ENCODE measurements at places on chromosomes 4 and X. TPM values are rescaled to one million over a fixed set of nuclear protein-coding genes. Genes with fewer than 3 reads are reported as not detected.

The RTL3 gene
- 1.1 TPM for total RNA-seq

- H3K4me3 ChIP-seq = no peak overlapping the region
- peak; percentile 20 for DNase-seq
- H3K27me3 ChIP-seq = peaks cover 17% of the 10 kb centered on the region
- H3K4me1 ChIP-seq = no peaks in the 10 kb centered on the region
- H3K27ac ChIP-seq = no peak overlapping the region
Observed at GRCh38 chr4:185764876-185765275, 47.1 kb downstream of the SORBS2 start.

DNA sequence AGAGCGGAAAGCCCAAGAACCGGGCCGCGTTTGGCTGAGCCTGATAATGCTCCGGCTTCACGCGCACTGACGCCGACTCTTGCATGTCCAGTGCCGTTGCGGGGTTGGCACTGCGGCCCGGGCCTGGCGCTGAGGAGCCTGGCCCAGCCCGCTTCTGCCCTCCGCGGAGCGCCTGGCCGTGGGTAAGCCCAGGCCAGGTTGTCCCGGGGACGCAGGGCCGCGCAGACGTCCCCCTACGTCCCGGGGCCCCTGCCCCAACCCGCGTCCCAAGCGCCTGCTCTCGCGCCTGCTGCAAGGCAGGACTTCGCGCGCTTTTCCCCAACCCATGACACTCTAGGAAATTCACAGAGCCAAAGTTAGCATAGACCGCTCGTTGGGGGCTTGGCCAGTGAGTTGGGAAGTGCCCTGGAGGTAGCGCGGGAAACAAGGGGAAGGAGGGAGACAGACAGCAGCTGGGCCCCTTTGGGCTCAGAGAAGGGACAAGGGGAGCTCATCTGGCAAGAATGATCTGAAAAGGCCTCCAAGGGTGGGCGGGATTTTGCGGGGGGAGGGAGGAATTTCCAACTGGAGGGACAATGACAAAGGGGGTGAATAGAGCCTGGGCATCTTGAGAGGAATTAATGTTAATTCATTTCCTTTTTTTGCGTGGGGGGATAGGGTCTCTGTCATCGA, 665 bp upstream of the LRPAP1 start:
- H3K4me1 ChIP-seq = peaks cover 10% of the 10 kb centered on the region
- peak overlapping the region; percentile 41 for H3K4me3 ChIP-seq
- H3K36me3 ChIP-seq = peaks cover 8% of the 10 kb centered on the region
- no peak overlapping the region for H3K27ac ChIP-seq

- no peak for DNase-seq
- no peak overlapping the region for H3K4me3 ChIP-seq
- H3K27ac ChIP-seq = no peak overlapping the region
- no peaks in the 10 kb centered on the region for H3K27me3 ChIP-seq
- H3K36me3 ChIP-seq = no peaks in the 10 kb centered on the region
Observed at GRCh38 chr4:94477227-94477626, 25.5 kb downstream of the PDLIM5 start.

- H3K27ac ChIP-seq = no peak overlapping the region
- peaks cover 16% of the 10 kb centered on the region for H3K27me3 ChIP-seq
- DNase-seq = no peak
- no peak overlapping the region for H3K4me3 ChIP-seq
- H3K4me1 ChIP-seq = no peaks in the 10 kb centered on the region
- no peaks in the 10 kb centered on the region for H3K36me3 ChIP-seq
Observed at GRCh38 chr4:4349867-4350266, 37.0 kb upstream of the NSG1 start.

The VEGFD gene
- under 0.01 TPM for total RNA-seq

GRCh38 chr4:88242144-88242543, 42.2 kb downstream of the PPM1K start:
- no peak for DNase-seq
- no peak overlapping the region for H3K4me3 ChIP-seq
- H3K36me3 ChIP-seq = no peaks in the 10 kb centered on the region

- H3K4me1 ChIP-seq = no peaks in the 10 kb centered on the region
- DNase-seq = no peak
- peaks cover 21% of the 10 kb centered on the region for H3K27me3 ChIP-seq
- no peak overlapping the region for H3K4me3 ChIP-seq
- no peak overlapping the region for H3K27ac ChIP-seq
Observed at GRCh38 chr4:3262208-3263052, 13.5 kb downstream of the MSANTD1 start.

GRCh38 chr4:1401409-1402020, 4.7 kb downstream of the NKX1-1 start:
- peaks cover 62% of the 10 kb centered on the region for H3K27me3 ChIP-seq
- H3K36me3 ChIP-seq = no peaks in the 10 kb centered on the region
- H3K27ac ChIP-seq = no peak overlapping the region

The SHISA3 gene
- under 0.01 TPM for total RNA-seq

- H3K4me3 ChIP-seq = no peak overlapping the region
- H3K27me3 ChIP-seq = no peaks in the 10 kb centered on the region
- peak; percentile 35 for DNase-seq
- H3K36me3 ChIP-seq = no peaks in the 10 kb centered on the region
- H3K4me1 ChIP-seq = peaks cover 2% of the 10 kb centered on the region
- H3K27ac ChIP-seq = no peak overlapping the region
Observed at GRCh38 chr4:54872261-54872660, 214.5 kb downstream of the KIT start.

DNA sequence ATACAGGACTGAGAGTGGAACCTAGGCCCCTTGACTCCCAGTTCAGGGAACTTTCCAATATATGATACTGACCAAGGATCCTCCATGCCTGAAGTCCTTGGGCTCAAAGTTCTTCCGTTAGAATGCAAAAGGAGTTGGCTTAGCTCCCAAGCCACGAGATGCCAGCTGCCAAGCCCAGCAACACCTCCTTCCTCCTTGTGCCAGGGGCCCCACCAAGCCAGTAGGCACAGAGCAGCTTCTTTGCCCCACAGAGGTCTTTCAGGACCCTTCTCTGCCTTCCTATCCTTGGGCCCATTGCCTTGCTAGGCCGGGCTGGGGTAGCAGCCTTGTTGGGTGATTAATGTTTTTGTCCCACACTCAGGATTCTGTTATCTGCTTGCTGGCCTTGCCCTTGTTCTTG, 105.6 kb downstream of the EFNB1 start:
- peaks cover 18% of the 10 kb centered on the region for H3K4me1 ChIP-seq
- no peaks in the 10 kb centered on the region for H3K36me3 ChIP-seq
- DNase-seq = no peak

The MSX1 gene
- total RNA-seq = 1.1 TPM

- no peak overlapping the region for H3K4me3 ChIP-seq
- no peaks in the 10 kb centered on the region for H3K36me3 ChIP-seq
- no peak overlapping the region for H3K27ac ChIP-seq
Observed at GRCh38 chrX:39650768-39651347, 446.9 kb downstream of the BCOR start.

- H3K4me3 ChIP-seq = no peak overlapping the region
- H3K4me1 ChIP-seq = peaks cover 5% of the 10 kb centered on the region
- no peaks in the 10 kb centered on the region for H3K27me3 ChIP-seq
- H3K27ac ChIP-seq = no peak overlapping the region
Observed at GRCh38 chr4:41728573-41728913, 20.0 kb downstream of the PHOX2B start.

DNA sequence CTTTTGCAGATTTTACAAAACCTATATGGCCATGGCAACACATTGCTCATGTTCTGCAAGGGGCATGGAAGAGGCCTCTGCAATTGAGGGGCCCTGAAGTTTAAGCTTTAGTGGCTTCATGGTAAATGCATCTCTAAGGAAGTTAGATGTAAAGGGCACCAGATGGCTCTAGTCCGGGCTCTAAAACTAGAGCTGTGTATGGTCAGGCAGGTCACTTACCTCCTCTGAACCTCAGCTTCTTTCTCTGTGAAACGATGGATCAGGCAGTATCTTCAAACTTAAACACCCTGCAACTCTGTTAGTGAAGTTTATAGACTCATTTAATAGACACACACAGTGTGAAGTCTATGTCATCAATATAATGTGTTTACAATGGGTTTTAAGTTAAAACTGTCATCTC, 10.0 kb downstream of the MAGEB17 start:
- no peak overlapping the region for H3K27ac ChIP-seq
- H3K4me3 ChIP-seq = no peak overlapping the region
- H3K4me1 ChIP-seq = no peaks in the 10 kb centered on the region

GRCh38 chr4:15719506-15719905, 16.6 kb downstream of the BST1 start:
- H3K27ac ChIP-seq = no peak overlapping the region
- no peaks in the 10 kb centered on the region for H3K27me3 ChIP-seq
- DNase-seq = no peak
- H3K4me3 ChIP-seq = no peak overlapping the region
- peaks cover 20% of the 10 kb centered on the region for H3K4me1 ChIP-seq

The ABLIM2 gene
- total RNA-seq = under 0.01 TPM

- DNase-seq = peak; percentile 46
- H3K36me3 ChIP-seq = no peaks in the 10 kb centered on the region
- no peak overlapping the region for H3K27ac ChIP-seq
- no peak overlapping the region for H3K4me3 ChIP-seq
Observed at GRCh38 chr4:30912098-30912714, 192.0 kb downstream of the PCDH7 start.

The NAP1L3 gene
- 5.3 TPM for total RNA-seq

The HELT gene
- not detected for total RNA-seq

The HPGDS gene
- not detected for total RNA-seq

GRCh38 chr4:74794382-74795010, at the start of gene BTC:
BTC (minus strand) TSS chr4:74794523; CDS start chr4:74794325, 198 bp downstream.
- no peak for DNase-seq
- peaks cover 33% of the 10 kb centered on the region for H3K27me3 ChIP-seq
- H3K4me3 ChIP-seq = peak within 1 kb of the TSS; percentile 42

The SPACA5 gene
- not detected for total RNA-seq

GRCh38 chr4:142274137-142274536, 572.0 kb downstream of the INPP4B start:
- H3K27me3 ChIP-seq = no peaks in the 10 kb centered on the region
- H3K4me1 ChIP-seq = peaks cover 20% of the 10 kb centered on the region
- no peaks in the 10 kb centered on the region for H3K36me3 ChIP-seq

- no peaks in the 10 kb centered on the region for H3K36me3 ChIP-seq
- H3K4me3 ChIP-seq = no peak overlapping the region
- H3K27me3 ChIP-seq = peaks cover 2% of the 10 kb centered on the region
Observed at GRCh38 chrX:13658602-13659001, 5.7 kb downstream of the TCEANC start.

- H3K4me1 ChIP-seq = peaks cover 8% of the 10 kb centered on the region
- H3K36me3 ChIP-seq = no peaks in the 10 kb centered on the region
- peak; percentile 18 for DNase-seq
- H3K27ac ChIP-seq = peak overlapping the region; percentile 49
- peaks cover 4% of the 10 kb centered on the region for H3K27me3 ChIP-seq
- no peak overlapping the region for H3K4me3 ChIP-seq
Observed at GRCh38 chr4:107743532-107743931, 23.5 kb upstream of the PAPSS1 start.

The MBNL3 gene
- 1.1 TPM for total RNA-seq

The P2RY10 gene
- not detected for total RNA-seq

- H3K4me3 ChIP-seq = no peak overlapping the region
- no peak overlapping the region for H3K27ac ChIP-seq
- DNase-seq = no peak
- peaks cover 2% of the 10 kb centered on the region for H3K4me1 ChIP-seq
Observed at GRCh38 chr4:13601848-13602247, 25.7 kb downstream of the BOD1L1 start.

DNA sequence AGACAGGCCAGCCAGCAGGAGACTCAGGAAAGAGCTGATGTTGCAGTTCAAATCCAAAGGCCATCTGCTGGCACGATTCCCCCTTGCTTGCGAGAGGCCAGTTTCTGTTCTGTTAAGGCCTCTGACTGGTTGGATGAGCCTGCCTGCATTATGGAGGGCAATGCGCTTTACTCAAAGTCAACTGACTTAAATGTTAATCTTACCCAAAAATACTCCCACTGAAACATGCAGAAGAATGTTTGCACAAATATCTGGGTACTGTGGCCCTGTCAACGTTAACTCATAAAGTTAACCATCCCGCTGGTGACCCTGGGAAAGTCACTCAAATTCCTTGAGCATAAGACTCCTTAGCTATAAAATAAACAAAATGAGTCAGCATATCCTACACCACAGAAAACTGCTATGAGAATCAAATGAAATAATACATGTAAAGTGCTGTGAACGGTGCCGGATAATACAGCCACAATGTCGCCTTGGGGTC, 326.4 kb downstream of the EVC2 start:
- DNase-seq = peak; percentile 94
- no peak overlapping the region for H3K4me3 ChIP-seq
- peak overlapping the region; percentile 86 for H3K27ac ChIP-seq
- H3K27me3 ChIP-seq = no peaks in the 10 kb centered on the region
- H3K4me1 ChIP-seq = peaks cover 29% of the 10 kb centered on the region

GRCh38 chr4:105236916-105237311, 90.2 kb downstream of the TET2 start:
- no peak overlapping the region for H3K27ac ChIP-seq
- H3K4me1 ChIP-seq = peaks cover 3% of the 10 kb centered on the region
- H3K36me3 ChIP-seq = peaks cover 23% of the 10 kb centered on the region
- no peaks in the 10 kb centered on the region for H3K27me3 ChIP-seq
- DNase-seq = no peak
- H3K4me3 ChIP-seq = no peak overlapping the region

The AKAP4 gene
- not detected for total RNA-seq

GRCh38 chrX:50157545-50158135, 43.2 kb downstream of the AKAP4 start:
- no peaks in the 10 kb centered on the region for H3K27me3 ChIP-seq
- DNase-seq = no peak
- no peaks in the 10 kb centered on the region for H3K4me1 ChIP-seq

DNA sequence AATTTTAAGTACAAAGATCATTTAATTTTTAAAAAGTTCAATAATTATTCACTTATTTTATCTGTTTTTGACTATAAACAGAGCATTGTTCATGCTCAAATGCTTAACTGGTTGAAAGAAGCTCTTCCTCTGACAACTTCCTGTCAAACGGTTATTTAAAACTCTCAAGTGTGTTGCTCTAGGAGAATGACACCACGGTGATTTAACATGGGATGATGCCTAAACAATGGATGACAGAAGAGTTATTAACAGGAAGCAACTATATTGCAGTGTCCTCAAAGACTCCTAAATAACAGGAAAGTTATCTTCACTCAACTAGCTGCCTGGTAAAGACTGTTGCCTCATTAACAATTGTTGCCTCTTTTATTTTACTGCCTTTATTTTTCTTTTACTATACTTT, 509.6 kb downstream of the PACRGL start:
- no peaks in the 10 kb centered on the region for H3K27me3 ChIP-seq
- no peaks in the 10 kb centered on the region for H3K36me3 ChIP-seq
- no peak overlapping the region for H3K4me3 ChIP-seq
- H3K4me1 ChIP-seq = no peaks in the 10 kb centered on the region
- H3K27ac ChIP-seq = no peak overlapping the region

The BEX1 gene
- total RNA-seq = 0.18 TPM

GRCh38 chr4:25117274-25117673, 43.0 kb downstream of the SEPSECS start:
- H3K4me3 ChIP-seq = no peak overlapping the region
- no peak overlapping the region for H3K27ac ChIP-seq
- no peak for DNase-seq

- no peak for DNase-seq
- no peak overlapping the region for H3K4me3 ChIP-seq
- no peaks in the 10 kb centered on the region for H3K36me3 ChIP-seq
- no peak overlapping the region for H3K27ac ChIP-seq
- no peaks in the 10 kb centered on the region for H3K27me3 ChIP-seq
- no peaks in the 10 kb centered on the region for H3K4me1 ChIP-seq
Observed at GRCh38 chr4:129543299-129543698, 447.3 kb downstream of the C4orf33 start.
